Natural killer cell treated with Interleukin-12 subunit alpha and Interleukin-12 subunit beta and Interleukin-15 and Interleukin-18, amount 100 ng/mL, for 72 hours (primary cell): ENCODE measurements at places on chromosomes 7 and 10.

DNA sequence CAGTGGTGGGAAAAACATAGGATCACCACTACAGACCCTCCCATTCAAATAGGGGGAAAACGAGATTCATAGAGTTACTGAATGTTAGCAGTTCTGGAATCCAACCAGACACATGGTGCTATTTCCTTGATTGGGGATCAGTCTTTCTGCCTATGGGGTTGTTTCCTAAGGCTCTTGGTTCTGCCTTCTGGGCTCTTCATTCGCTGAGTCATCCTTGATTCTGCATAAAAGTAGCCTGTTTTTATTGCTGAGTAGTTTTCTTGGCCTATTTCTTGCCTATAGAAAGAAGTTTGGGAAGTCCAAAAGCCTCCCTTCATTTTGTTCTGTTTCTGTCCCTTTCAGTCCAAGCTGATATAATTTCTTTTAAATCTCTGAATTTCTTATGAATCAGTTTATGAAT is 99.3 kb upstream of the OIT3 start:
- DNase-seq: no peak

GRCh38 chr7:33539659-33540400 is 365.5 kb upstream of the BMPER start:
- DNase-seq: no peak

DNA sequence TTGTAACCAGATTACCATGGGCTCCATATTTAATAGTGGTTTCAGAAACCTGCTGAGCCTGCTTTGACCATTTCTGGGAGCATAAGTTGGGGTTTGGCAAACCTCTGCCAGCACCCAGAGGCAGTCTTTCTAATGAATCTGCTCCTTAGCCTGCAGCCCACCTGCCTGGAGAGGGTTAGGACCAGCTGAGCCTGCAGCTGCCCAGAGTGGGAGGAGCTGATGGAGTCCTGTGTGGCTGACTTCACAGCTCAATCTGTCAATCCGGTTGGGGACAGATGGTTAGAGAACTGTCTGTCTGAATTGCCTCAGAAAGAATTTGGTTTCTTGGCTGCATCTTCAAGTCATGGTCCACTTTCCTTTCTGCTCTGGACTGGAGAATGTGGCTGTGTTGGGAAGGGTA is 444.6 kb downstream of the NRG3 start:
- DNase-seq: no peak

GRCh38 chr7:25998499-25998898 is 153.5 kb upstream of the NFE2L3 start:
- no peak for DNase-seq

DNA sequence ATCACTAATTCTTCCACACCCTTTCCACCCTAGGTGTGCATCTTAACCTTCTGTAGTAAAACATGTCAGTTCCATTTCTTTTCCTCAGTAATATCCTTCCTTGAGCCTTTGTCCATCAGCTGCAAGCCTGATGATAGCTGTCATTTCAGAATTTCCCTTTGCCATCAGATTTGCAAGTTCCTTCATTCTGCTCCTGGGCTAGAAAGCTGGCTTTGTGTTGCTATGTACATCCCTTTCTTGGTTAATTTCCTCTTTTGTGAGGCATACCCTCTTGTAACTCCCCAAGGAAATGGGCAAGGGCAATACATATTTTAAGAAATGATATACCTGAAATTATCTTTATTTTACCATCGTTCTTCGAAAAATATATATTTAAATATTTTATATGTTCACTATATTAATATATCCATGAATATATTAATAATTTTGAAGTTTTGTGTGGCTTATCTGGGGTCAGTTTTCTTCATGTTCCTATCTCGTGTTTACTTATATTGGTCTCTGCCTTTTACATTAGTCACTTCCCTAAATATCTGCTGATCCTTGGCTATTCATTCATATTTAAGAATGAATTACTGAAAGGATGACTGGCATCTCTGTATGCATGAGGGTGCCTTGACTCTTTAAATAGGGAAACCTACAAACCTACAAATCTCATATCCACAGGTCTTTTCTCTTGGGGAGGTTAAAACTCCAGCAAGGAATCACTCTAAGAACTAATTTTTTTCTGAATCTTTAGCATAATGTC is 143.8 kb downstream of the ZNF22 start:
- DNase-seq: no peak

DNA sequence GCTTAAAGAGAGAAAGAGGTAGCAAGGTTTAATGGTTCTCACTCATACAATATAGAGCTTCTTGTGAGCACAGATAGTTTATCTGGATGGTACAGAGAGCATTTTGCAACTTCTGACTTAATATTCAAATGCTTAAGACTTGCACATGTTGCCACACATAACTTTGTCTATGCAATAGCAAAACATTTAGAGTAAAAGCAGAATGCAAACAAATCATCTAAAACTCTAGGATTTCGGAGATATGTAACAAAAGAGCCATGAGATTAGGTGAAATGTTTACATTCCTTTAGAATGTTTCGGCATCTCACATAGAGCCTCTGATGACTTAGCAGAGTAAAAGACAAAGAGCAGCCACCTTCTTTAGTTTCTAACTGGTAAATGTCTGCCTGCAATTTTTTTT is 717.1 kb upstream of the LRRN3 start:
- DNase-seq: no peak

GRCh38 chr7:3691478-3692158 is 390.6 kb downstream of the SDK1 start:
- no peak for DNase-seq

- DNase-seq: peak; percentile 83
These were observed 123.4 kb upstream of the ZNF746 start for GRCh38 chr7:149620961-149621360.

DNA sequence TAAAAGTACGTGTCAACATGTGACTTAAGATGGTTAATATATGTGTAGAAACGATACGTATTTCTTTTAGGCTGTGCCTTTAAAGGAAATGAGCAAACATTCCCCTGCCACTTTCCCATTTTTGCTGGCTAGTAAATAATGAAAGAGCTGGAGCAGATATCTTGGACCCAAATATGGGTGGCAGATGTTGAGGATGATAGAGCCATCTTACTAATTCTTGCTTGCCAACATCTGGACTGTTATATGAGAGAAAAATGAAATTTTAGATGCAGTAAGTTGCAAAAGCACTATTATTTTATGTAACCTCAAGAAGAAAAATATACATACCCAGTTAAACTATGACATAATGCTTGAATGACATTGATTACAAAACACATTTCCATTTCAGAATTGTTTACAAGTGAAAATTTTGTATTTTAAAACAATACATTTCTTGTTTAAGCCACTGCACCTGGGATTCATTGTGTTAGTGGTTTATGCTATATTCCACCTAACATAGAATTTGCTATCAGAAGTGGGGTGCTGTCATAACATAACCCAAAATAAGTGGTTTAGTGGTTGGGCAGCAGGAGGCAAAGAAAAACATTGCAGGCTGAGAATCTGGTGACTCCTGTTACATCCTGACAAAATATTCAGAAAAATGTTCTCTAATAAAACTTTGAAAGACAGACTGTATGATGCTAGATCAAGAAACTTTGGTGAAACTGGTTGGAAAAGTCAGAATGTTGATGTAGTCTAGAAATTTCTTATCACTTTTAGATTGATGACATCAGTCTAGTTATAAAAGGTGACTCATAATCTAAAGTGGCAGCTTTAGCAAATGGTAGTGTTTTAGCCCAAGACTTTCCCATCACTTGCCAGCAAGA is 305.0 kb downstream of the PTEN start:
- DNase-seq: no peak

DNA sequence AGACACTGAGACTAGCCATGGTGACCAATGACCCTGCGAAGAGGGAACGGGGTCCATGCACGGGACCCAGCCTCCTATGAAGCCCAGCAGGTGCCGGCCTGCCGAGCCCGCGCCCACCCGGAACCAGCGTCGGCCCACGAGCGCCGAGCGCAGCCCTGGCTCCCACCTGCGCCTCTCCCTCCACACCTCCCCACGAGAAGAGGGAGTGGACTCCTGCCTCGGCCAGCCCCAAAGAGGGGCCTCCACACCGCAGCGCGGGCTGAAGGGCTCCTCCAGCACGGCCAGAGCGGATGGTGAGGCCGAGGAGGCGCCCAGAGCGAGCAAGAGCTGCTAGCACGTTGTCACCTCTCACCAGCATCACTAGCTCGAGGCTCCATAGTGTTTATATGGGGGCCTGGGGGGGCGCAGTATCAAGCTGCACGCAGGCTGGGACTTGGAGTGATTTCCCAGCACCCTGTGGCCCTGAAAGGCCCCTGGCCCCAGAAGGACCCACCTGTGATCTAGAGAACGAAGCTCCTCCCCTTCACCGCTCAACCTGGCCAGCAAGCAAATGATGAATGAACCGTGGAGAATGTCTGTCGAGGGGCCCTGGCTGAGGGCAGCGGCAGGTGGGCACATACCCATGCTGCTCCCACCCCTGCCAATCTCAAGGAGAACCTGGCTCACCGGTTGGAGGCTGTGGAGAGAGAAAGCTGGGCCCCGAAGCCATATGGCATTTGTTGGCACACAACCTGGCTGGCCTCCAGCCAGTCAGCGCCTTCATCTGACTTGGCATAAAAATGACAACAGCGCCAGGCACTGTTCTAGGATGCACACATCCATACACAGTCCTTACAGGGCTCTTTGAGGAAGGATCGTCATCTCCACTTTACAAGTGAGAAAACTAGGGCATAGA is 30.7 kb downstream of the GHRHR start:
- DNase-seq: no peak

- DNase-seq: no peak
These were observed 489.5 kb downstream of the GATA3 start for GRCh38 chr10:8544057-8544380.

DNA sequence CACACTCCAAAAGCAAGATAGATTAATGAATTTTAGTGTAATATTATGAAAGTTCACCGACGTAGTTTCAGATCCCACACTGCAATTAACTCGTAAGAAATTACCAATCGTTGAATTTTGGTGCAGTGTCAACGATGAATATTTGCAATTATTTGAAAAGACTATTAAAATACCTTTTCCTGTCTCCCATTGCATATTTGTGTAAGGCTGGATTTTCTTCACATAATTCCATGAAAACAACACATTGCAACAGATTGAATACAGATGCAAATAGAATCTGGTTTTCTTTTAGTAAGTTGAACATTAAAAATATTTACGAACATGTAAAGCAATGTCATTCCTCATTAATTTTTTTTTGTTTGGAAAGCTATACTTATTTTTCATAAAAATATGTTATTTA is 50.9 kb downstream of the DNMBP start:
- no peak for DNase-seq

- DNase-seq: peak; percentile 69
These were observed 25.2 kb upstream of the OPTN start for GRCh38 chr10:13074563-13075451.

GRCh38 chr7:95817866-95818640 is 45.7 kb downstream of the DYNC1I1 start:
- no peak for DNase-seq

DNA sequence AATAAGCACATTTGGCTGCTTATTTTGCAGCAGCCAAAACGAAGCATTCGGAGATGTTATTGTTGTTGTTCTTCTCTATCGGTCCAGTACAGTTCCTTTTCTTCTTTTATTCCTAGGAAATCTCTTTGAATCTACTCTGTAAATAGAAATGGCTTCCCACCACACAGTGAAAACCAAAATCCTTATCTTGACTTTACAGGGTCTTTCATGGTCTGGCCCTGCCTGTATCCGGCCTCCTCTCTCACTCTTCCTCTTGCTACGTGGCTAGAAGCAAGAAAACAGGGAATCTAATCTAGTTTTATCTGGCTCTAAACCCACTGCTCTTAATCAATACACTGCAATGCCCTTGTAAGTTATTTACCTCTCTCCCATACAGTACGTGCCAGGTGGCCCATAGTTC is 926.0 kb upstream of the C7orf33 start:
- DNase-seq: no peak

- DNase-seq: no peak
These were observed 965 bp upstream of the CAMK1D start for GRCh38 chr10:12348294-12348869.

GRCh38 chr7:158077934-158078910 is 509.4 kb downstream of the PTPRN2 start:
- no peak for DNase-seq

DNA sequence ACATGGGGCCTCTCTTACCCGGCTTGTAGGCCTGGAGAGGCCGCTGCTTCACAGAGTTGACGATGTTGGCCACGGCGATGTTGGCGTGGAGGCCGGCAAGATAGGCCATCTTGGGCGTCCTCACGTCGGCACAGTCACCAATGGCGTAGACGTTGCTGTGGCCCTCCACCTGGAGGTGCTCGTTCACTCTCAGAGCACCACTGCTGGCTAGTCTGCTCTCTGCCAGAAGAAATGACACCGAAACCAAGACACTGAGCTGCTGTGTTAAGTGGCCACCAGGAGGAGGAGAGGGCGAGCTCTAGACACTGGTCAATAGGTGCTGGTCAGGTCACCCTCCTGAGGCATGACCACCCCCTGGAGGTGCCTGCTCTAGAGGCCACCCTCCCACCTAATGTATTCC is 17.7 kb downstream of the AIFM2 start:
- DNase-seq: no peak

DNA sequence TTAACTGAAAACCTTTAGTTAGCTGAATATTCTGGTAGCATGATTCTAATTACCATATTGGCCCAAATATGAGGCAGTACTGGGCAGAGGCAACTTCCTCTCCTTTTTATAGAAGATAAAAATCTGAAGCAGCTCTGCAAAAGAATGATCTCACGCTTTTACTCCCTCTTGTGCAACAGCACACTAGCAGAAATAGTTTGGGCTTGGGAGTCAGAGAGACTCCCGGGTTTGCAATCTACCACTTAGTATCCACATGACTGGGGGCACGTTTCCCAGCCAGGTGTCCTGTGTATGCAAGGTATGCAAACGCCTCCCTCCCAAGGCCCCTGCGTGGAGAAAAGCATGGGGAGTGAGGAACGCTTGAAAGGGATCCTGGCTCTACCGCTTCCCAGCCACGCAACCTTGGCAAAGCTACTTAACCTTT is 47.2 kb upstream of the RHEB start:
- DNase-seq: no peak

- DNase-seq: no peak
These were observed 174.9 kb upstream of the MKLN1 start for GRCh38 chr7:131152766-131153165.

DNA sequence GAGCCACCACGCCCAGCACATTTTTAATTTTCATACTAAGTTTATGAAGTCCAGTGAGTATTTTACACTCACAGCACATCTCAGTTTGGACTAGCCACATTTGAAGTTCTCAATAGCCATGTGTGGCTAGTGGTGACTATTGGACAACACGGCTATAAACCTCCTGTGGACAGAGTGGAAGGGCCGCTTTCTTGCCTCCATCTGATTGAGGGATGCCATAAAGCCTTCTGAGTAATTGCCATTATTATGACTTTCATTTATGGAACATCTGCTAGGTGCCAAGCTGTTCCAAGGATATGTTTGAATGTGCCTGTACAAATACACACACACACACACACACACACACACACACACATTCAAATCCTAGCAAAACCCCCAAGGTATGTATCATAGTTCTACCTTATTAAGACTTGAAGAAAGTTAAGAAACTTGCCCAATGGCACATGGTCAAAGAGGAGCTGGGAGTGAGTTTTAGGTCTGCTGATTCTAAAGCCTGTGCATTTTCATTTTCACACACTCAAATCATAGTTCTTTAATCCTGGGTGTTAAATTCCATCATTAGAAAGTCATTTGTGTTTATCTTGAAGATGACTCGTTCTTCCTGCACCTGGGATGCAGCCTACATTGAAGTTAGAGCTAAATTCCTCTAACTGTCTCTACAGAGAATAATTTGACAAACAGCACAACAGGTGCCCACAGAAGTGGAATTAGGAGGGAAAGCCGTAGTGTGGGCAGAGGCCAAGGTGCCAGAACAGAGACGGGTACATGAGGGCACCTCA is 143.3 kb downstream of the PKD1L1 start:
- DNase-seq: no peak
